ENCODE measurements at places on chromosomes 2 and 18.

GRCh38 chr18:73535189-73535588 is 612.4 kb downstream of the FBXO15 start:
- DNase-seq: no peak

DNA sequence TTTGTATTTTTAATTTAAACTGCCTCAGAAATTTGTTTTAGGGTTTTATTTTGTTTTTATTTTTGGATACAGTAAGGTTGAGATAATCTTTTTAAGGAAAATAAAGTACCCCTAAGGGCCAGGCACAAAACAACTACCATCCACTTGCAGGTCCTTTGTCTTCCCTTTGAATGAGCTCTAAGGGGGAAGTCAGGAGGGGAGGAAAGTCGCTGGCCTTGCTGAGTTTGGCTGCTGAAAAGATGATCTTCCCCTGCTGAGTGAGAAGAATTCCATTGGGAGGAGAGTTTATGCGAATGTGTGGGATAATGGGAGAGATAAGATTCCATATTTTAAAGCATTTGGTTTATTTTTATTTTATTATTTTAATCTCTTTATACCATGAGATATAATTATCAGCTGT is 100.7 kb downstream of the ARHGAP15 start:
- DNase-seq: no peak

GRCh38 chr2:151973901-151974199 is 125.0 kb downstream of the CACNB4 start:
- peak; percentile 63 for DNase-seq

DNA sequence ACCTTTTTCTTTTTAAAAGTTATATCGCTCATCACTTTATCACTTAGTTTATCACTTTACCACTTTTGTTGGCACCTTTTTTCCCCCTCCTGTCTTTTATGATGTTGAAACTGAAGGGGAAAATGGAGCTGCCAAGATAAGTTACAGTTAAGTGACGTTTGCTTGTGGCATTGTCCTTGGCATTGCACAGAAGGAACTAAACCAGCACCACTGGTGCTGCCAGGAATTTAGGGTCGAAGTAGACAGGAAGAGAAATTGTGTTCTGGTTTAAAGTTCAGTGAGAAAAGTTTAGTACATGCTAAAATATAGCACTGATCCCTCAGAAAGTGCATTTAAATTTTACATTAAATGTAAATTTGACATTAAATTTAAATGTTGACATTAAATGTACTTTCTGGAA is 49.9 kb downstream of the MYO1B start:
- no peak for DNase-seq

DNA sequence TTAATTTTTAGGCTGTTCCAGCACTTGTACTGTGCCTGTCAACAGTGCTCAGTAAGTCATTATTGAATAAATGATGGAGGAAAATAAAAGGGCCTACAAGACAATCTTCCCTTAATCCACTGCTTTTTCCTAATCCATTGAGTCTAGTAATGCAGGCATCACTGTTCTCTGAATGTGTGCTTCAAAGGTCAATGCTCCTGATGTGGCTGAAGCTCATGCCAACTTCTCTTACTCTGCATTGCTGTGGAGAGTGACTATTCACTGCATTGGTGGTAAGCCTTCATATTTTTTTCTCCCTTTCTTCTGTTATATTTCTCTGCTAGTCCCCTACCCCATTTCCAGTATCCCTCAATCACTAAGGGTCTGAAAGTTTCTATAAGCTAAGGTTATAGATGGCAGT is 31.9 kb upstream of the MYO1B start:
- no peak for DNase-seq

DNA sequence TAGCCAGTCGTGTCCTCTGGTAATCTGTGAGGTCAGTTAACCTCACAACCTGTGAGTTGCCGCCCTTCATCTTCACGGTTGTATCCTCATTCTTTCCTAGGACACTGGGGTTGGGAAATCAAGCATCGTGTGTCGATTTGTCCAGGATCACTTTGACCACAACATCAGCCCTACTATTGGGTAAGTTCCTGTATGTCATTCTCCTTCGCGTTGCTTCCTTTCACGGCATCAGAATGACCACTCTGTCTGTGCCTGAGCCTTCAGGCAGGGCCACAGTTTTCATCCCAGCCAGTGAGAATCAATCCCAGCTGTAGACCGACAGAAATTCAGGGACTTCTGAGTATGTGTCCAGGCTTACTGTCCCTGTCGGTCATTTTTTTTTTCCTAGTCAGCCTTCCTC is 67.1 kb downstream of the RAB31 start:
- no peak for DNase-seq

- no peak for DNase-seq
Observed at GRCh38 chr2:84757648-84758047, 123.2 kb downstream of the TRABD2A start.

DNA sequence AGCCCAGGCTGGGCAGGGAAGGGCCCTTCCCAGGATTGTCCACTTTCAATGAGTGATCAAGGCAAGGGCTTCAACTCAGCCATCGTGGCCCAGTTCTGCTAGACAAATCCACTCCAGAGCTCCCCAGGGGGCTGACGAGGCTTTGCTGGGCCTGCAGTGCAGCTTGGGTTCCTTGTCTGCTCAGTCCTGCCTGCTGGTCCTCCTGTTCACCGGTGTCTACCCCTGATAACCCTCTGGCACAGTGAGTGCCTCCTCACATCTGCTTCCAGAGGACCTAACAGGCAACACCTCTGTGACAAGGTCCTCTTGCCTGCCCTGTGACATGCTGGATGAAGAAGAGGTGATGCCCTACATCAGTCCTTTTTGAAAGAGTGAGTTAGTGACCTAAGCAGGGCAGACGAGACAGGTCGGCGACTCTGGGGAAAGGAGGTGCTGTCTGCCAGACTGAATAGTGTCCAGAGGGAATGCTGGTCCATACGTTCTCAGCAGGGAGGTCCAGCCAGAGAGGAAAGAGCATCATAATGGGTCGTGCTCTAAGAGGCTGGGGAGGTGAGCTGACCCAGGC is 20.9 kb upstream of the KCNF1 start:
- DNase-seq: no peak

DNA sequence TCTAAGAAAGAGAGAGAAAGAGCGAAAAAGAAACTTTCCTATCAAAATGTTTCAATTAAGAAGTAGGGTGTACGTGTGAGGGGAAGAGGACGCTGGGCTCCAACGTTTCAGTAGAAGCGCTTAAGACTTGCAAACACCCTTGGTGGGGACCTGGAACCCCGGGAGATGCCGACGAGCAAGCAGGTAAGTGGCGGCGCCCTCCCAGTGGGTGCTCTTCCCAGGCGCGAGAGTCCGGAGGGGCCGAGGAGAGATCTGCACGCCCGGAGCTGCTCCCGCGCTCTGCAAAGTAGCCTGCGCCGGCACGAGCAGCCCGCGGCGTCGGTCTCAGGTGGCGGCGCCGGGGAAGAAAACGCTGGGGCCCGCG is 678 bp upstream of the OTX1 start:
- peak; percentile 82 for DNase-seq

DNA sequence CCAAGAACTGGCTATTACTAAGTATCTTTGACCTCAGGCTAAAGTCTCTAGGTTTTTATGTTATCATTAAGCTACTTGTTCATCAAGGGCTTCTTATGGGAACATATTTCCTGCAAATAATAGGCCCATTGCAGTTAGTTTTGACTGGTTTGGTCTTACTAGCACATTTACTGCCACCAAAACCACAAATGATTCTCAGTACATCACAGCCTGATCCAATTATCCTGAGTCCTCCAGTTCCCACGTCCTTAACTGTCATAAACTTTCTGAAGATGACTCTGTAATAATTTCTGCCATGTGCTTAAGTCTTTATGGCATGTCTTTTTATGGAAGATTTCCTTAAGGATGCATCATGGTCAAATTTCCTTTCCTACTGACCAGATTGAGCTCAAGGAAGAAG is 123.3 kb upstream of the TANK start:
- DNase-seq: no peak

- DNase-seq: no peak
Observed at GRCh38 chr2:154836632-154837031, 138.1 kb downstream of the KCNJ3 start.

DNA sequence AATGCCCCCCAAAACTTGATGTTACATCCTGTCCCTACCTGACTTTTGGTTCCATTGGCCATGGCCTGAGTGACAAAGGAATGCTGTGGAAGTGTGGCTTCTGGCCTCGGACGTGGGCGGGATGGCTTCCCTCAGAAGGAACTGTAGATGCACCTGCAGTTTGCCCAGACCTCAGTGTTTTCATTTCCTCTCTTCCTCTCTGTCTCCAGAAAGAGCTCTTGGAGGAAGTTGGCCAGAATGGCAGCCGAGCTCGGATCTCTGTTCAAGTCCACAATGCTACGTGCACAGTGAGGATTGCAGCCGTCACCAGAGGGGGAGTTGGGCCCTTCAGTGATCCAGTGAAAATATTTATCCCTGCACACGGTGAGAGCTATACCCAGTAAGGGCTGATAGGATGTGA is 61.0 kb upstream of the TMEM87B start:
- DNase-seq: no peak

- no peak for DNase-seq
Observed at GRCh38 chr2:166625670-166626069, 131.6 kb upstream of the SCN7A start.

GRCh38 chr18:73199151-73199550 is 331.4 kb upstream of the NETO1 start:
- DNase-seq: no peak

DNA sequence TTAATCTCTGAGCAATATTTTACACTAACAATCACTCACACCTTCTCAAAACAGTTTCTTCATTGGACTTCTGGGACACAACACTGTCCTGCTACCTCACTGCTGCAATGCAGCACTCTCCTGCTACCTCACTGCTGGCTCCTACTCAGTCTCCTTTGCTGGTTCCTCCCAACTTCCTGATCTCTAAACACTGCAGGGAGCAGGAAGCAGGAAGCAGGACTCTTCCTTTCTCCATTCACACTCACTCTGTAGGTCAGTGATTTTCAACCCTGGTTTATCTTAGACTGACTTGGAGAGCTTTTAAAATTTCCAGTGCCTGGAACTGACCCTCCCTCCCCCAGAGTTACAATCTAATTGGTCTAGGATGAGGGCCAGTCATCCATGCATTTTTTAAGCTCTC is 243.4 kb upstream of the RBBP8 start:
- DNase-seq: no peak

GRCh38 chr18:13096232-13096631 is 105.1 kb downstream of the CEP192 start:
- DNase-seq: no peak

- no peak for DNase-seq
Observed at GRCh38 chr2:98461498-98462049, 16.9 kb downstream of the INPP4A start.

GRCh38 chr2:111168528-111169239 is 48.0 kb downstream of the BCL2L11 start:
- no peak for DNase-seq

GRCh38 chr18:13120983-13121441 is 97.5 kb upstream of the LDLRAD4 start:
- DNase-seq: no peak

DNA sequence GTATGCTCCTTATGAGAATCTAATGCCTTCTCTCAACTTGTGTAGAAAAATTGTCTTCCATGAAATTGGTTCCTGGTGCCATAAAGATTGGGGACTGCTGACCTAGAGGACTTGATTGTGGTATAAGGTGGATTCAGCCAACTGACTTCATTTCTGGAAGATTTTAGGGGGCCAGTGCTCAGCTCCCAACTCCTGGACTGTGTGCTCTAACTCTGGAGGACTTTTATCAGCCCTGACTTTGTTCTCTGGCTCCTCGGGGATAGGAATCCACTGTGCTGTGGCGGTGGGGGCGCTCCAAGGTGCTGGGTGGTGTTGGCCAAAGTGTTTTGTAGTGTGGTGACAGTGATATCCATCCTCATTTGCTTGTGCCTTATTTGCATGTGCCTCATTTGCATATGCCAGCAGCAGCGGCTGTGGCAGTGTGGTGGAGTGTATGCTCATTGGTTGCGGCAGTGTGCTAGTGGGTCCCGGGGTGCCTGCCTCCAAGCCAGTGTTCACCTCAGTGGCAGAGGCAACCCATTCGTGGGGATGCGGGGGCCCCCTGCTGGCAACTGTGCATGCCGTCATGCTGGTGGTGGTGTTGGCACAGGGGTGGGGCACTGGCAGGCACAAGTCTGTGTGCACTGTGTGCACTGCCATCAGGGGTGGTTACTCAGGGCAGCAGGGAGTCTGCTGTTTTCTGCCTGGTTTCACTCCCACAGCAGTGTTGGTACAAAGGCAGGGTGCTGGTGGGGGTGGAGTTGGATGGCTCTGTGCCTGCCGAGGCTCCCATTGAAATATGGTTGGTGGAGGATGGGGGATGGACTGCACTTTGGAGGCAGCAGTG is 19.6 kb downstream of the EHBP1 start:
- no peak for DNase-seq

- DNase-seq: no peak
Observed at GRCh38 chr2:22253171-22253570, 1129.4 kb downstream of the TDRD15 start.

GRCh38 chr2:64922482-64923384 is 66.5 kb upstream of the SLC1A4 start:
- peak; percentile 30 for DNase-seq

- DNase-seq: no peak
Observed at GRCh38 chr2:225431105-225431863, 31.8 kb downstream of the NYAP2 start.

DNA sequence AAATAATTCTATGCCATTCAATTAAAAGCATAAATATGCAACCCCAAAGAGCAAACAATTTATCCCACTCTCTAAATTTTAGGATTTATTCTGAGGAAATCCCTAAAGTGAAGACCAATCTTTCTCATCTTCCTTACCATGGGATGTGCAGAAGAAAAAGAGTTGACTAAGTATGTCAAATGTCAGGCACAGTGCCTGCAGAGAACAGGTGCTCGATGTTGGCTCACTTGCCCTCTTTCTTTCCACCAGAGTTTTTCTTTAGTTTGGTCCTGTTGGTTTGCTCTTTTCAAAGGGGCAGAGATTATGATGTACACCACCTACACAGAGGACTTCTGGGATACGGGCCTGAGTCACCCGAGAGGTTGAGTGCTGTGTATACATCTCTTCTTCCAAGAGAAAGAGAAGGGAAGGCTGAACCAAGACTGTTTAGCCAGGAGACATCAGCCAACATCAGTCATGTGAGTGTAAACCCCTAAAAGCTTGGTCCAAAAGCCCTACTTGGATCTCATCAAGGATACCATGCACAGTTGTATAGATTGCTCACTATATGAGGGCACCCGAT is 51.7 kb downstream of the SUMO1 start:
- no peak for DNase-seq

DNA sequence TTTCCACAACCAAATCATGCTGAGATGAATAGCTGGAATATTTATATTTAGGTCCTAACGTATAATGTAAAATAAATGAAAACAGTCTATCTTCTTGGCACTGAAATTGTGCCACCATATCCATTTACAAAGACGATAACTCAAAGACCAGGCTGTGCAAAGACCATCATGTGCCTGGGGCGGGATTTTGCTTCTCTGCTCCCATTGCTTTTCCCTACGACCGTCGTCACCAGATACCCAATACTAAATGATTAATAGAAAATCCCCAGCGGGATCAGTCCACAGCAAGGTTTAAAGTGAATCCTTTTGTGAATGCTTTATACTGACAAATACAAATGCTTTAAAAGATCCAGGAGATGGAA is 194.3 kb upstream of the ARL4C start:
- no peak for DNase-seq

- DNase-seq: no peak
Observed at GRCh38 chr2:85772841-85773491, 19.2 kb downstream of the ATOH8 start.

All from retina (tissue), 1 donor.